ENCODE measurements at places on chromosomes 13 and 19.

GRCh38 chr13:73110814-73111213, 52.0 kb downstream of the KLF5 start:
- no peak overlapping the region for H3K27ac ChIP-seq
- H3K27me3 ChIP-seq = peaks cover 5% of the 10 kb centered on the region
- DNase-seq = no peak

DNA sequence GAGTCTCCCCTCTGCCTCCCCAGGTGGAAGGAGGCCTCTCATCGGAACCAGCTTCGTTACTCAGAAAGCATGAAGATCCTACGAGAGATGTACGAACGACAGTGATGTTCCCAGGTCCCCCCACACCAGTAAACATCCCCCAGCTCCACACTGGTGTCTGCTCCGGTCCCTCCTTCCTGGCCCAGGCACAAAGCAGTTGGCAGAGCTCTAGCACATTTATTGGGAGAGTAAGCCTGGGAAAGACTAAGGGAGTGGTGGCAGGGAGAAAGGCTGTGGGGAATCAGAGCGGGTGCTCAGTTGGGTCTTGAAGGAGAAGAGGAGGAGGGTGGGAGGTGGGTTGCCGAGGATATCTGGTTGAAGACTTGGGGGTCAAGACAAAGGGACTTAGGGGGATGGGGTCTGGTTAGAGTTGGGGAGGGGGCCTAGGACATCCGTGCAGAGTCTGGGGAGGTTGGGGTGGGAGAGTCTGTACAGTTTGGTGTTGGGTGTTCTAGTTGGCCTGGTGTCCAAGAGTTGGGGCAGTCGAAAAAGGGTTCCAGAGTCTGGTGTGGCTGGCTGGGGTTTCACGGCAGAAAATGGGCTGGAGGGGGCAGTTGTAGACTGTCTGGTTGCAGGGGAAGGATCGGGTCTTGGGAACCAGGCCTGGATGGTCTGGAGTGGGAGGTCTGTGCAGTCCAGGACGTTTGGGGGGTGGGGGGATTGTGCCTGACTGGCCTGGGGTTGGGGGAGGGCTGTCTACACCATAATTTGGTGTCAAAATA, 2.3 kb downstream of the HSPB6 start:
- H3K36me3 ChIP-seq = no peaks in the 10 kb centered on the region
- no peak for DNase-seq
- peaks cover 42% of the 10 kb centered on the region for H3K4me1 ChIP-seq
- peak overlapping the region; percentile 24 for H3K4me3 ChIP-seq
- H3K27me3 ChIP-seq = peaks cover 9% of the 10 kb centered on the region

DNA sequence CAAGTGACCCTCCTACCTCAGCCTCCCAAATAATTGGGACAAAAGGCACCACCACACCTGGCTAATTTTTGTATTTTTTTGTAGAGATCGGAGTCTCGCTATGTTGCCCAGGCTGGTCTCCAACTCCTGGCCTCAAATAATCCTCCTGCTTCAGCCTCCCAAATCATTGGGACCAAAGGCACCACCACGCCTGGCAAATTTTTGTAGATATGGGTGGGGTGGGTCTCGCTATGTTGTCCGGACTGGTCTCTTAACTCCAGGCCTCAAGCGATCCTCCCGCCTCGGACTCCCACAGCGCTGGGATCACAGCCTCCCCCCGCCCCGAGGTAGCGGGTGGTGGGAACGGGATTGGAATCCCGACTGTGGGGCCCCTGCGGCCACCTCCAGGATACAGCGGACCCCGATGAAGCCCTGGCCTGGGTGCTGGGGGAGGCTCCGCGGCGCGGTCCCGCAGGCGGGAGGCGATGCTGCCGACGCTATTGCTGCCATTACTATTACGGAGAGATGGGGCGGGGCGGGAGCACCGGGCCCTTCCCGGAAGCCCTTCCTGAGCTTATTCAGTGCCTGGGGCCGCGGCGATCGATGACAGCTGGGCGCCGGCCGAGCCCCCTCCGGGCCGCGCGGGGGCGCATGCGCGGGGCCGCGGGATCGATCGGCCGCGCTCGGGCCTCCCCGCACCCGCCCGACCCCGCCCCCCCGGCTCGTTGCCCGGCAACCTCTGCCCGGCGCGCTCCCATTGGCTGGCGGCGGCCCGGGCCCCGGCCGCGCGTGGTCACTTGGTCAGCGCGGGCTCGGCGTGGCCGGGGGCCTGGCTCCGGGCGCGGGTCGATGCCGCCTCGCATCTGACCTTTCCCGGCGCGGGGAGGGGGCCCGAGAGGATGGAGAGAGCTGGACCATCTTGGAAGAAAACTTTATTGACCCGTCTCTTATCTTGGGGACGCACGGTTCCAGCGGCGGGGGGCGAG, 27.9 kb upstream of the ONECUT3 start:
- H3K27me3 ChIP-seq = peaks cover 51% of the 10 kb centered on the region
- peak overlapping the region; percentile 52 for H3K4me3 ChIP-seq
- H3K27ac ChIP-seq = no peak overlapping the region
- no peak for DNase-seq
- H3K4me1 ChIP-seq = peaks cover 6% of the 10 kb centered on the region

GRCh38 chr13:76271728-76272232, 614.4 kb downstream of the KCTD12 start:
- H3K4me1 ChIP-seq = no peaks in the 10 kb centered on the region
- DNase-seq = no peak
- H3K27me3 ChIP-seq = peaks cover 9% of the 10 kb centered on the region
- H3K4me3 ChIP-seq = no peak overlapping the region

DNA sequence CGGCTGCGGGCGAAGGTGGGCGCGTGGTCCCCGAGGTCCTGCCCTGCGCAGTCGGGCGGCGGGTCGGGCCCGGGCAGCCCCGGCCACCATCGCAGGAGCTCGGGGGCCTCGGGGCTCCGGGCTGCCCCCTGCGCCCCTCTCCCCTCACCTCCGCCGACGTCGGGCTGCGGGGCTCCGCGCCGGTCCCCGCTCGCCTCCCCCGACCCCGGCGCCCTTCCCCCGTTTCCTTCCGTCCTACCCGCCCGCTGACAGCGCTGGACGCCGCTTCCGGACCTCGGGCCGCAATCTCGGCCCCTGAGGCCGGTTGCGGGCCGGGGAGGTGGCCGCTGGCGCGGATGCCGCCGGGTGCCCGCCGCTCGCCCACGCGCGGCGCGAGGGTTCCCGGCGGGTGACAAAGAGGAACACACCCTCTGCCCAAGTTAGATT, 720 bp downstream of the FARP1 start:
- no peak for DNase-seq
- H3K4me1 ChIP-seq = peaks cover 13% of the 10 kb centered on the region
- H3K36me3 ChIP-seq = no peaks in the 10 kb centered on the region
- H3K27ac ChIP-seq = no peak overlapping the region
- H3K27me3 ChIP-seq = peaks cover 59% of the 10 kb centered on the region

All from naive B cell (primary cell).